RWPE2 (cell line): ENCODE measurements at places on chromosomes 2 and 18.

GRCh38 chr2:181581534-181581933, 75.4 kb downstream of the CERKL start:
- no peak for DNase-seq

DNA sequence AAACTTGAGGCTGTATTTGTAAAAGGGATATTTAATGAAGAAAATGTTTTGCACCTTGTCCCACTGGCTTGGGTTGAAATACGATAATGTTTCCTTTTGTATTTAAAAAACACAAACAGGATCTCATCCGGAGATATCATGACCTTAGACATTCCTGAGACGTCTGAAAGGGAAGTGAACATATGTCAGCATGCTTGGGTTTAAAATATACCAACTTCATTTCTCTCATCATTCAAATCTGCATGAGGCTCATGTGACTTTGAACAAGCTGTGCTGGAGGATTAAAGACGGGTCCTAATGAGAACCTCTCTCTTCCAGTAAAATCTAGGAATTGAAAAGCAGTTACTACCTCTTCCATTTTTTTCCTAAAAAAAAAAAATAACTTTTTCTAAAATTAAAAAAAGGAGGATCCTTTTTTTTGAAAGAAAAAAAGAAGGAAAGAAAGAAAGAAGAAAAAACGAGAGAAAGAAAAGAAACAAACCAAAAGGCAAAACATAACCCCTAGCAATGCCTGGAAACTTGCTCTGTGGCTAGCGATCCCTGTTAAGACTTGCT, 106.8 kb upstream of the ZFP36L2 start:
- DNase-seq, result no peak

DNA sequence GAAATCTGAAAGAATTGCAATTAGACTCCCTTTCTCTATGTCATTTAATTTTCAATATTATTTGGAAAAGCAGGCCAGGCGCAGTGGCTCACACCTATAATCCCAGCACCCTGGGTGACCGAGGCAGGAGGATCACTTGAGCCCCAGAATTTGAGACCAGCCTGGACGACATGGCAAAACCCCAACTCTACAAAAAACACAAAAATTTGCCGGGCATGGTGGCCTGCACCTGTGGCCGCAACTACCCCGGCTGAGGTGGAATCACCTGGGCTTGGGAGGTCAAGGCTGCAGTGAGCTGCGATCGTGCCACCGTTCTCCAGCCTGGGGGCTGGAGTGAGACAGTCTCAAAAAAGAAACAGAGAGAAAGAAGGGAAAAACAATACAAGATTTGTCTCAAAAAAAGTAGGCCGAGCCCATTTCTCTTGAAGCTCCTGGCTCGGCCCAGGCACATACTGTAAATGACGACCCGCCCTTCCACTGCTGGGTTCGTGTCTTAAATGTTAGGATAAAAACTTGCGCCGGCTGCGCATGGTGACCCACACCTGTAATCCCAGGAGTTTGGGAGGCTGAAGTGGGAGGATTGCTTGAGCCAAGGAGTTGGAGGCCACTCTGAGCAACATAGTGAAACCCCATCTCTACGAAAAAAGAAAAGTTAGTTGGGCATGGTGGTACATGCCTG, 31.1 kb upstream of the GPC1 start:
- DNase-seq, result no peak

DNA sequence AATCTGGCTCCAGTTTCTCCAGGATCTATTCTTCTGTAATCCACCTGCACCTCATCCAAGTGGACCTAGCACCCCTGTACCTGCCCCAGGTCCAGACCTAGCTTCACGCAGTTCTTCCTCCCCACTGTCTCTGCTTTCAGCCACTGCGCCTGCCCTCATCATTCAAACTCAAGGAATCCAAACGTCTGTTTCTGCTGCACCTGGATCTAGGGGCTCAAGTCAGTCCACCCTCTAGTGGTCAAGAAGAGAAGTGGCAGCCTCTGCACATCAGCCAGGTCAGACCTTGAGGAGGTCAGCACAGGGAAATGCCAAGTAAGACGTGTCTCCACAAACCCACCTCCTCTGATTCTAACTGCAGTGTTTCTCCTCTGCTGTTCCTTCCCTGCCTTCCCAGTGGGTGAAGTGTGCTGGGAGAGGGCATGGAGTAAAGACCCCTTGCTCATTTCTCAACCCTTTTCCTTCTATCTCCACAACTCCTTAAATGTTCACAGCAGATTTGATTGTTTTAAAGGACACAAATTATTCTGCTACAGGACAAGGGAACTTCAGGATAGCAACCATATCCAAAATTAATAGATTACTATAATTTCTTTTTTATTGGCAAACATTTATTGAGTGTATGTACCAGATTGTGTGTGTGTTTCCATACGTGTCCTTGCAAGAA, 8.6 kb upstream of the RNF152 start:
- DNase-seq, result no peak

DNA sequence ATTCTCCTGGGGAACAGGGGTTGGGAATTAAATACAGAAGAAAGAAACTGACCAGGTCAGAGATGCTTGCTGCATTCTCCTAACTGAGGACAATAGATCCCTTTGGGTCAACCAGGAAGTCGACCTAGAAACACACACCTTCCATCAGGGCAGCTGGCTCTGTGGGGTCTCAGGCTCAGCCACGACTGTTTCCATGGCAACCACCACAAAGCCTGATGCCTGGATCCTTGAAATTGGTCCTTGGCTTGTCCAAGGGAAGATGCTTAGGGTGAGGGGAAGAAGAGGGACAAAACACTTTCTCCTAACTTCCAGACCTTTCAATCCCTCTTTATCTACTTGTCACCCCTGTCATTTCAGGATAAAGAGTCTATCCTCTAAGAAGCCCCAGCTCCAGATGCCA, 194.4 kb downstream of the ALK start:
- DNase-seq, result no peak

- no peak for DNase-seq
Observed at GRCh38 chr18:48006415-48007175, 76.1 kb upstream of the SMAD2 start.

- peak; percentile 81 for DNase-seq
Observed at GRCh38 chr2:111121828-111122630, 1.3 kb downstream of the BCL2L11 start.

DNA sequence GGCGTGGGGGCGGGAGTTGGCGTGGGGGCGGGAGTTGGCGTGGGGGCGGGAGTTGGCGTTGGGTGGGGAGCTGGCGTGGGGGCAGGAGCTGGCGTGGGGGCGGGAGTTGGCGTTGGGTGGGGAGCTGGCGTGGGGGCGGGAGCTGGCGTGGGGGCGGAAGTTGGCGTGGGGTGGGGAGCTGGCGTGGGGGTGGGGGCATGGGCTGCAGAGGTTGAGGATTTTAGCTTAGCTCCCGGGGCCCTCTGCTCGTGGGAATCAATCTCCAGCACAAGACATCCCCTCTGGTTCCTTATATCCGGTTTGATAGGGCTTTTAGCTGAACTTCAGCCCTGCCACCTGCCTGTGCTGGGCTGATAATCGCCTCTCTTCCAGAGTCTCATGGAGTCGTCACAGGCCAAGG, 177.0 kb downstream of the LDLRAD4 start:
- DNase-seq, result no peak

DNA sequence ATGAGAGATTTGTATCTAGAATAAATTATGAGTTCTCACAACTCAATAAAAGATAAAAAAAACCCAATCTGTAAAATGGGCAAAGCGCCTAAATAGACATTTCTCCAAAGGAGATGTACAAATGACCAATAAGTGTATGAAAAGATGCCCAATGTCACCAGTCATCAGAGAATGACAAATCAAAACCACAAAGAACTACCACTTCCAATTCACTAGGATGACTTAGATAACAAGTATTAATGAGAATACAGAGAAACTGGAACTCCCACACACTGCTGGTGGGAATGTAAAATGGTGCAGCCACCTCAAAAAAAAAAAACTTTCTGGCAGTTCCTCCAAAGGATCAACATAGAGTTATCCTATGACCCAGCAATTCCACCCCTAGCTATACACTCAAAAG, 17.4 kb upstream of the COL6A3 start:
- DNase-seq, result no peak

DNA sequence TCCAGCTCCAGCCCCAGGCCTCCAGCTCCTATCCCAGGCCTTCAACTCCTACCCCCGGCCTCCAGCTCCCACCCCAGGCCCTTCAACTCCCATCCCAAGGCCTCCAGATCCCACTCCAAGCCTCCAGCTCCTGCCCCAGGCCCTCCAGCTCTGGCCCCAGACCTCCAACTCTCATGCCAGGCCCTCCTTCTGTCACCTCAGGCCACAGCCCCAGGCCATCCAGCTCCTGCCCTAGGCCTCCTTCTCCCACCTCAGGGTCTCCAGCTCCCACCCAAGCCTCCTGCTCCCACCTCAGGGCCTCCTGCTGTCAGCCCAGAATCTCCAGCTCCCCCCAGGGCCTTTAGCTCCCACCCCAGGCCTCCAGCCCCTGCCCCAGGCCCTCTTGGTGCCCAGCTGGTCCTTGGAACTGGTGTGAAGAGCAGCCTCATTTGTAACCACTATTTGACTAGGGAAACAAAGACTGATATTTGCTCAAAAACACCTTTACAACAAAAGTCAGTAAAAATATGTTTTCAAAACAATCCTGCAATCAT, 67.8 kb upstream of the SALL3 start:
- DNase-seq, result no peak

DNA sequence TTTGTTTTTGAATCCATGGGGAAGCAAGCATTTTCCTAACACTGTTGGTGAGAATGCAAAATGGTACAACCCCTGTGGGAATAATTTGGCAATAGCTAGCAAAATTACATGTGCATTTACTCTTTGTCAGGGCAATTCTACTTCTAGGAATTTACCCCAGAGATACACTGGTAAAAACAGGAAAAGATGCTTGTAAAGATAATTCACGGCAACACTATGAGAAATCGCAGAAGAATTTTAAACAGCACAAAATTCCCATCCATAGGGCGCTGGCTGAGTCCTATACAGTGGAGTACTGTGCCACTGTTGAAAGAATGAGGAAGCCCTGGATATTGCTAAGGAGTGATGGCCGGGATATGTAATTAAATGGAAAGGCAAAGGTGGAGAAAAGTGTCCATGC, 75.8 kb downstream of the DGKD start:
- no peak for DNase-seq
